ENCODE measurements at places on chromosomes 2 and 18.

DNA sequence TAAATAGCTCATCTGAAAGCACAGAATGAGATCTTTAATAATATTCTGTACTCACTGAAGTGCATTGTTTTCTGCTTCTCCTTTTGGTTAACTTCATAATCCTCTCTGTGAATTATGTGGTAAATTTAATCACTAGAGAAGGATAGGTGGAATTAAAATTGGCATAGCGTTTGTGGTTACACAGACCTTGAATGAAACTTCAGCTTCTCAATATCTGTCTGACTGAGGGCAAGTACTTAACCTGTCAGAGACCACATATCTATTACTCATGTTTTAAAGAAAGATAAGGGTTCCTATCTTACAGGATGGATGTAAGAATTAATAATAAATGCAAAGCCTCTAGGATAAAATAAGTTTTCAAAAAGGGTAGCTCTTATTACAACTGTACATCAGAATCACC, 861.8 kb downstream of the TRIB2 start:
- DNase-seq = no peak

DNA sequence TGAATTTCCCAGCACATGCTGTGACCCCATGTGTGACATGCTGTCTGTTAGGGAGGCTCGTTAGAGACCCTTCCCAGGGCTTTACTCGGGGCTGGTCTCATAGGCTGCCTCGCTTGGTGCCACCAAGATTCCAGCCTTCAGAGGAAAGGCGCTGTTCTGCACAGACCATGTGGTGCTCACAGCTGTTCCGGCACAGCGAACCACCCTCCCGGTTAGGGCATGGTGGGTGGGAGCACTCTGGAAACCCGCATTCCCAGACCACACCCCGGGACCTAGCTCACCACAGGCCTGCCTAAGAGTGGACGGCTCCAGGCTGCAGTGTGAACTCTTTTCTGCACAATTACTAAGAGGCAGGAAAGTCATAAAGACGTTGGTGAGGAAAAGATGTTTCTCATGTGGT, 112.0 kb downstream of the MBP start:
- DNase-seq = no peak

DNA sequence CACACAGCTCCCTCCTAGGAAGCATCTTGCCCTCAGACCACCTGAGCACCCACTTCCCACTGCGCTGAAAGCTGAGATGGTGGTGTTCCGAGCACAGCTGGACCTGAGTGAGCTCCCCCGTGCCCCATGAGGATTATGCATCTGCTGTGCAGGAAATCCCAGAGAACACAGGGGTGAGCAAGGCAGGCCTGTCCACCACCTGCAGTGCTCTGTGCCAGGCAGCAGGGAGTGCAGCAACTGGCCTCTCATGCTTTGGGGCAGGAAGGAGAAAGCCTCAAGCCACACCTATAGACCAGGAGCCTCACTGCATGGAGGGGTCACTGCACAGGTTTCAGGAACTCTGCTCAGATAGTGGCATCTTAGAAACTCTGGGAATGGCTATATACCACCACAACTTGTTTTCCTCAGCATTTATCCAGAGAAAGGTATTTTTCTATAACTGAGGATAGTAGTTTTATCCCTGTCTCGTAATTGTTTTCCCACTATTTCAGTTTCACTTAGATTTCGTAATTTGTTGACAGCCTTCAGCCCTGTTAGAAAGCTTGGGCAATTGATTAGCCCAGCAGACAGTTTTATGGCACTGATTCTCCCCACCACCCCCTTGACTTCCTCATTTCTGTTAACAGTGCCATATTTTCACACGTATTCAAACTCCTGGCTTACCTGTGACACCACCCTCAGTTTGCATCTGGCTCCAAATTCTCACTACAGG, 144.3 kb upstream of the DAPL1 start:
- no peak for DNase-seq

DNA sequence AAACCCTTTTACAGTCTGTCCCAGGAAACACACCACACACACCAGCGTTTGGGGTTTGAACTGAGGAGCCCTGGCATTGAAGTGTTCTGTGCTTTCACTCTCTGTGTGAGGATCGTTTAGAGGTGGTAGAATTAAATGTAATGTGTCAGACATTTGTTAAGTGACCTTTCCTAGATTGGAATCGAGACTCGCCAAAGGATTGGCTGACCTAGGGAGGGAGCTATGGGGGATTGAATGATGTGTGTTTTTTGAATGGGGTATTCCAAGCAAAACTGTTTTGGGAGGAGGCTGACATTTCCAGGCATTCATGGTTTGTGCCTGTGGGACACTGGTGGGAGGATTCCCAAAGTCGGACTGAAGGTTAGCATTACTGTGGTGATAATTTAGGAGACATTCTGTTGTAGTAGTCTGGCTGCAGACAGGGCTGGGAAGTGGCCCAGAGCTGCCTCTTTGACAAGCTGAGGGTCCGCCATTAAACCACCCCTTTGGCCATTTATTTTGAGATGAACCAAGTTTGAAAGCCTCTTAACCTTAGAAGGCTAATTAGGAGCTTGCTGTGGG, 1.7 kb downstream of the MYO1B start:
- no peak for DNase-seq

- DNase-seq = no peak
Observed at GRCh38 chr2:108916122-108916795, 72.8 kb downstream of the EDAR start.

DNA sequence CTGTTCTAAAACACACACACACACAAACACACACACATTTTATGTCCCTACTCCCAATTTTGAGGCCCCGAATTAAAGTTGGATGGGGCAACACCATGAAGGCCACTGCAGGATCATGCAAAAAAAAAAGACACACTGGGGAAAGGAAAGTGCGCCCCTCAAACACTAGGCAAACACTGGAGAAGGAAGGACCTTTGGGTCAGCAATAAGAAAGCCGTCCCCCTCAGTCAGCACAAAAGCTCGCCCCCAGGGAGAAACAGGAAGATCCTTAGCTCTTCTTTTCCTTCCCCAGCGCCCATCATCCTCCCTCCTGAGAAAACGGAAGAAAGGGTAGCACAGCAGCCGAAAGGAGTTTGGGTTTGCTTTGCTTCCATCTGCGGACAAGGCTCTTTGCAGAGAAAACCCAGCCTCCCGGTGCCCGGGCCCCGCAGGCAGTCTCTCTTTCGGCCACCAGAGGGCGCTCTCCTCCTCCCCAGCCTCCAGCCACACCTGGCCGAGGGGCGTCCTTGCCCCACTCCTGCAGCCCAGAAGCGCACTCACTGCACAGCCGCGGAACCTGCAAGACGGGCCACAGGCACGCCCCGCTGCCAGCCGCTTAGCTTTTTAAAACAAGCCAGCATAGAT, 248.5 kb downstream of the CDH20 start:
- DNase-seq = peak; percentile 62

DNA sequence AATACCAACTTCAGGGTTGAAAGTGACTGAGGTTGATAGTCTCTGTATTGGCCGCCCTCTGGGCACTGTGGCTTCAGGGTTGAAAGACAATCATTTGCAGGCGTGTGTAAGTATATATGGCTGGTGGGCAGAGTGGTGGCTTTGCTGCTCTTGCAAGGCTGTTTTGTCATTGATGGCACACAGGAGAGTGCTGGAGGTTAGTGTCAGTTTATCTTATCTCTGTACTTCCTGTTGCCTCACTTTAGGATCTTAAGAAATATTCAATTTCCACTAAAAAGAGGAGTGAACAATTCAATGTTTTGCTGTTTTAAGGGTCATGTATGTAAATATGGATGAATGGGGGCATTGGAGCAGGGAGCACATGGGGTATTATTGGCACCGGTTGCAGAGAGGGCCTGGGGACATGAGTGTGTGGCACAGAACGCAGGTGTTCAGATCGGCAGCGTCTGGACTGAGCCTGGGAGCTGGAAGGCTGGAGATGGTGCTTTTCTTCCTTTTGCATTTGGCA, 51.5 kb downstream of the NCK2 start:
- DNase-seq = peak; percentile 70

- no peak for DNase-seq
Observed at GRCh38 chr2:97963880-97964279, 31.9 kb downstream of the TMEM131 start.

- no peak for DNase-seq
Observed at GRCh38 chr2:70645733-70646419, 92.2 kb upstream of the TGFA start.

- DNase-seq = peak; percentile 65
Observed at GRCh38 chr2:1550658-1551316, 137.5 kb downstream of the TPO start.

DNA sequence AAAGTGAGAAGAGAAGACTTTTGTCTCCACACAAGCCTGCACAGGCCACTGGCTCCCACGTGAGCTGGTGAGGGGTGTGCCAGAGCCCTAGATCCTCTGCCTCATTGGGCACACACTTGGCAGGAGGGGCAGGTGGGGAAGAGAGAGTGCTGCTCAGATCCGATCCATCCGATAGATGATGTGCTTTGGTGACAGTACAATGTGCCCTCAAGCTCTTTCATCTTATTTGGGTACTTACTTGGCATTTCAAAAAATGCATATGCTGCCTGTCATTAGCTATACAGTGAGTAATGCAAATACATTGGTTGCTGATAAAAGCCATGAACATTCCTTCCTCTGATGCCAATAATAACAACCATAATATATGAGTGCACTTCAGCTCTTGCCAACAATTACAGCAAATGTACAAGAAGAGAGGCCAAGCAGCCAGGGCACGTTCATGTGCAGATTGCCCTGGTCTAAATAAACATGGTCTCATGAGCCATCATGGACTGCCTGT, 255.3 kb downstream of the VAPA start:
- DNase-seq = no peak

DNA sequence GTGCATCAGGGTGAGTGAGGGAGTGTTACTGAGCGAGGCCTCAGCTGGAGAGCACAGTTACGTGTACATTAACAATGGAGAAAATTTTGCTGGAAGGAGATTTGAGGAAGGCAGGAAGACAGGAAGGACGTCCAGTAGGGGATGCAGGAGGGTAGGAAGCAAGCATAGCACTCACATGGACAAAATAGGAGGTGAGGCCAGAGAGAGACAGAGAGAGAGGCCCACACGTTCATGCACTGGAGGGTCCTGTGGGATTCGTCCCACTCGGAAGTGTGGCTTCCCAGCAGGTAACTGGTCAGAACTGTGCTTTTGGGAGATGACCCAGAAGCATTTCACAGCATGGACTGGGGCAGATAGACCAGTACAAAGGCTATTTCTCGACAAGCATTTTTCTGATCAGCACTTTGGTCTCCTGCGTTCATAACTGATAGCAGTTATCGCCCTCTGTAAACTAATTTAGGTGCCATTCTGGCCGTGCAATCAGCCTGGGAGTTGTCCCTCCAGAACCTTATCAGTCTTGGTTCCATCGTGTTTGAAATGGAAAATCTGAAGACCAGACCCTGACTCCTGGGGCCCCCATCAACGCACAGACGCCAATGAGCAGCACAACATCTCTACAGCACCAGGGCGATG, 5.7 kb downstream of the LCT start:
- DNase-seq = no peak

GRCh38 chr2:80187156-80187555, 117.4 kb downstream of the LRRTM1 start:
- no peak for DNase-seq

DNA sequence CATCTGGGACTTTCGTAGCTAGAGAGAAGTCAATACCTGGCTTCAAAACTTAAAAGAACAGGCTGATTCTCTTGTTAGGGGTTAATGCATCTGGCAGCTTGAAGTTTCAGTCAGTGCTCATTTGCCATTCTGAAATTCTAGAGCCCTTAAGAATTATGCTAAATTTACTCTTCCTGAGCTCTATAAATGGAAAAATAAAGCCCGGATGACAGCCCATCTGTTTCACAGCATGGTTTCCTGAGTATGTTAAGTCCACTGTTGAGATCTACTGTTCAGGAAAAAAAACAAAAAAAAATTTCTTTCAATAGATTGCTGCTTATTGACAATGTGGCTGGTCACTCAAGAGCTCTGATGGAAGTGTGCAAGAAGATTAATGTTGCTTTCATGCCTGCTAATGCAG, 101.3 kb upstream of the RPE start:
- no peak for DNase-seq

- DNase-seq = no peak
Observed at GRCh38 chr2:191401287-191401686, 156.1 kb downstream of the MYO1B start.

DNA sequence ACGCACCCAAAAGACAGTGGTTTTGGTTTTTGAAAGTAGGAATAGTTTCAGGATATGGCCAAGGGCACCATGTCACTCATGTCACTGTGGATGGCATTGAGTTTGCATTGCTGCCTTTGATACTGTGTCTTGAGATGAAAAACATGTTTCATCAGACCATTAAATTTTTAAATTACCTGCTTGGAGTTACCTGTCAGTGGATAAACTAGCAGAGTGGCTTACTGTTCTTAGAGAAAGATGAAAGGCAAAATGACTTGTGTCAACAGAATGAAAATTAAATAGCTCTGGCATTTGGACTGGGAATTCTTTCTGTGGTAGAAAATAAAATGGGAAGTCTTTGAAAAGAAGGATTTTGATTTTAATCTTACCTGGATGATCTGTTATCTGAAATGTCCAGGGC, 386 bp downstream of the ICOS start:
- no peak for DNase-seq

DNA sequence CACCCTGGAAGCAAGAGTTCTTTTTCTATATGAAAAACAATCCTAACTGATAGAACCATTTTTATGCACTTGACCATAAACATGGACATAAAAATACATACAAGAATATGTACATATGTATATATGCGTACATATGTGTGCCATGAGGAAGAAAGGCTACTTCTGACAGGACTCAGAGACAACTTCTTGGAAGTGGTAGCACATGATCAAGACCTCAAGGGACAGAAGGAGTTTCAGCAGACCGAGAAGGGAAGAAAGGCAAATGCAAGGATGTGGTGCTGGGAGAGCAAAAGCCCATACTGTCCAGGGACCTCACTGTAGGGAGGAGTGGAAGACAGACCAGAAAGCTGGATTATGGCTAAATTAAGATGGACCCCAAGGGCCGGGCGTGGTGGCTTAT, 11.4 kb upstream of the NPAS2 start:
- no peak for DNase-seq

- DNase-seq = no peak
Observed at GRCh38 chr2:3142210-3142609, 235.4 kb downstream of the EIPR1 start.

DNA sequence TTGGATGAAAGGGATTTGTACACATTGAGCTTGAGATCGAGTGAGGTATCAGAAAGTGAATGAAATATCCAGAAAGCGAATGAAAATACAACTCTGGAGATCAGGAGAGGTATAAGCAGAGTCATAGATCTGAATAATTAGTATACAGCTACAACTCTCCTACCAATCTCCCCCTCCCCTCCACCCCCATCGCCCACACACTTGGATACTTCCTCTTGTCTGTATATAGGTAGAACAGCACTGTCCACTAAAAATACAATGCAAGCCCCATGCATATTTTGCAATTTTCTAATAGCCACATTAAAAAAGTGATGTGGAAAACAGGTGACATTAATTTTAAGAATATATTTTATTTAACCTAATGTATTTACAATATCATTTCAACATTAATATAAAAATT, 23.7 kb upstream of the WIPF1 start:
- DNase-seq = no peak

- no peak for DNase-seq
Observed at GRCh38 chr2:173288561-173288960, 66.1 kb upstream of the CDCA7 start.

- no peak for DNase-seq
Observed at GRCh38 chr2:159811232-159811631, 13.2 kb upstream of the CD302 start.
